ENCODE measurements at places on chromosomes 1 and 21.

DNA sequence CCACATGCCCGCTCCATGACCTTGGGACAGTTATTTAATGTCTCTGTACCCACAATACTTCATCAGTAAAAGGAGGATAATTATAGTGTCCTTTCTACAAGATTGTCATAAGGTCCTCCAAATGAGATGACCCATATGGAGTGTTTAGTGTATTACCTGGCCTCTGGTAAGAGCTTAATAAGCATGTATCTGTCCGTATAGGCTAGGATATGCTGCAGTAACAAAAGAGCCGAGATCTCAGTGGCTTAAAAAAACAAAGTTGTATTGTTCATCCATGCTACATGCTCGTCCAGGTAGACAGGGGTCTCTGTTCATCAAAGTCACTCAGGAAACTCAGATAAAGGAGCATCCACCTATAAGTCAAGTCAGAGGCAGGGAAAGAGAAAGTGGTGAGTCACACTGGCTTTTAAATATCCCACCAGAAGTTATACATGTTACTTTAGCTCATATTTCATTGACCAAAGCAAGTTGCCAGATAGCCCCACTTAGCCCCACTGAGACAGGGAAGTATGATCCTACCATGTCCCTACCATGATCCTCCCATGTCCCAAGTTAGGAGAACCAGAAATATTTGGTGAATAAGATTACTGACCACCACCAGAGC, 53.0 kb upstream of the KAZN start:
- DNase-seq, result no peak

DNA sequence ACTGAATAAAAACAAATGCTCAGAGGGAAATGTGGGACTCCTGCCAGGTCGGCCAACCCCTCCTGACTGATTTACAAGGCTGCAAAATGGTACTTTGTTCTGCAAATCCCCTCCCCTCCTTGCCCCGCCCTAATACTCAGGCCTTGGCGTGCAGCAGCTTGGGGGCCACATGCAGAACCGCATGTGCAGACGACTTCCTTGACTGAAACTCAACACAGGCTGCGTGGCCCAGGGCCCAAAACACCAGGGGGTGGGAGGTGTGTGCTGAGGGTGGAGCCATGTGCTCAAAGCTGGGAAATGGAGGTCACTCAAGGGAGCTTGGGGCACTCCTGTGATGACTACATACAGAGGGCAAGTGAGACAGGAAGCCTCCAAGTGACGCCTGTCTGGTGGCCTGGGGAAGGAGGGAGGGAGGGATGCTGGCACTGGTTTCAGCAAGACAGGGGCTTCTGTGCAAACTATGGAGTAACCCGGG, 87.2 kb downstream of the MRPL37 start:
- DNase-seq, result peak; percentile 46

GRCh38 chr1:93093332-93094006, 14.4 kb downstream of the MTF2 start:
- DNase-seq, result no peak

- DNase-seq, result no peak
These were observed 79.5 kb downstream of the SMYD3 start for GRCh38 chr1:246427611-246428010.

GRCh38 chr1:2447276-2448097, 28.6 kb upstream of the PLCH2 start:
- no peak for DNase-seq

DNA sequence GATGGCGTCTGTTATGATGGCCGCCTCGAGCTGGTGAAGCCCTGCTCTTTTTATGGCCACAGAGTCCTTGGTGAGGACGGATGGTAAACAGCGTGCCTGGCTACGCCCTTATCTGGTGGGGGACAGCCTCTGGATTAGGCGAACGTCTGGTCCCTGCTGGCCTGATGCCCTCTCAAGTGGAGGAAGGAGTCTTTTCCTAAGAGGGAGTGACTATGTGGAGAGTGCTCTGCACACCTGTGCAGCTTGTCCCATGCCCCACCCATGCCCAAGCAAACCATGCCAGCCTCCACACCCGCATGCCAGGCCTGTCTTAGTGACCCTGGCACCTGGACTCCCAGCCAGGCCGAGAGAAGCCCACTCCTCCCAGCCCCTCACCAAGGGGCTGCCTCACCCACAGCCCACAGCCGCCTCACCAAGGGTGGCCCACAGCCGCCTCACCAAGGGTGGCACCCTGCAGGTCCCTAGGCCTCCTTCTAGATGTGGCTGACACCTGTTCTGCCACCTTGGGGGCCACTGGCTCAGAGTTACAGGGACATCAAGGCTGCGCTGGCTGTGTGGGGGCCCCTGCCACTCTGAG, 40.2 kb downstream of the WNT9A start:
- DNase-seq, result no peak

GRCh38 chr1:20663365-20663764, 2.2 kb upstream of the DDOST start:
- DNase-seq, result no peak

GRCh38 chr1:235734335-235734734, 84.8 kb upstream of the GNG4 start:
- DNase-seq, result no peak

GRCh38 chr21:25670726-25671125, 31.7 kb downstream of the JAM2 start:
- DNase-seq, result no peak

Measured in CD4-positive, alpha-beta T cell treated with Interferon alpha-2 for 1 hour (primary cell).